ENCODE measurements at places on chromosomes 12 and 14.

DNA sequence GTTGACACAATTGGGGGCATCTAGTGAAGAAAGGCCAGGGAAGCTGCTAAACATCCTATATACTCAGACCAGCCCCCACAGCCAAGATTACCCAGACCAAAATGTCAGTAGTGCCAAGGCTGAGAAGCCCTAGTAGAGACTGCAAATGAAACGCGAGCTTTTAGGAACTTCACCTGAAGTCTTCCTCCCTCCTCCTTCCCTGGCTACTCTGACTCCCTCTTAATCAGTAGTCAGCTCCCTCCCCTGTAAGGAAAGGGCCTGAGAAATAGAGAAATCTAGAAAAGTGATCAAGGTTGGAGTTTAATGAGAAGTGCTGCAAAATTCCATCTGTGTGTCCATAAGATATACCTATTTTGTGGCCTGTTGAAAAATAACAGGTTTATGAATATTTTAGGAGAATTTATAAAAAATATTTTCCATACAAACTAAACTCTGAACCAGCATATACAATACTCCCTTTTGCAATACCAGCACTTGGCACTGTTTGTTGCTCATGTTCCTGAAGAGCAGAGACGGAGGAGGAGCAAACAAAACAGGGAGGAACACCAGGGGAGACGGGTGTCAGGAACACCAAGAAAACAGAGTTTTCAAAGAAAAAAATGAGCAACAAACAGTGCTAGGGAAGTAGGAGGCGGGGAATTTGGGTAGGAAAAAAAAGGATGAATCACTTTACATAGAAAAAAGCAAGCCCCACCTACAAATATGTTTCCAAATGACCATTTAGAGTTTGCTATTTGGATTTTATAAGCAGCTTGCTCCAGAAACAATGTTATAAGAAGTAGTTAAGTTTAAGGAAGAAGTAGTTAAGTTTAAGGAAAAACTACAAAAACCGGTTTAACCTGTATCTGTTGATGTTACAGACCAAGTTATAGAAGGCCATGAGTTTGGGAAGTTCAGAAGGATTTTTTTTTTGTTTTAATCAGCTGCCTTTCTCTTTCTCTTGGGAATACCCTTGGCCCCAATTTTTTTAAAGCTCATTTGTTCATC lies 282.1 kb upstream of the GRIP1 start:
- peak; percentile 2 for DNase-seq

- no peak for DNase-seq
Observed at GRCh38 chr12:64525461-64526160, 73.7 kb downstream of the TBK1 start.

- DNase-seq, result peak; percentile 86
Observed at GRCh38 chr14:93994919-93995682, 2.0 kb upstream of the CCDC197 start.

DNA sequence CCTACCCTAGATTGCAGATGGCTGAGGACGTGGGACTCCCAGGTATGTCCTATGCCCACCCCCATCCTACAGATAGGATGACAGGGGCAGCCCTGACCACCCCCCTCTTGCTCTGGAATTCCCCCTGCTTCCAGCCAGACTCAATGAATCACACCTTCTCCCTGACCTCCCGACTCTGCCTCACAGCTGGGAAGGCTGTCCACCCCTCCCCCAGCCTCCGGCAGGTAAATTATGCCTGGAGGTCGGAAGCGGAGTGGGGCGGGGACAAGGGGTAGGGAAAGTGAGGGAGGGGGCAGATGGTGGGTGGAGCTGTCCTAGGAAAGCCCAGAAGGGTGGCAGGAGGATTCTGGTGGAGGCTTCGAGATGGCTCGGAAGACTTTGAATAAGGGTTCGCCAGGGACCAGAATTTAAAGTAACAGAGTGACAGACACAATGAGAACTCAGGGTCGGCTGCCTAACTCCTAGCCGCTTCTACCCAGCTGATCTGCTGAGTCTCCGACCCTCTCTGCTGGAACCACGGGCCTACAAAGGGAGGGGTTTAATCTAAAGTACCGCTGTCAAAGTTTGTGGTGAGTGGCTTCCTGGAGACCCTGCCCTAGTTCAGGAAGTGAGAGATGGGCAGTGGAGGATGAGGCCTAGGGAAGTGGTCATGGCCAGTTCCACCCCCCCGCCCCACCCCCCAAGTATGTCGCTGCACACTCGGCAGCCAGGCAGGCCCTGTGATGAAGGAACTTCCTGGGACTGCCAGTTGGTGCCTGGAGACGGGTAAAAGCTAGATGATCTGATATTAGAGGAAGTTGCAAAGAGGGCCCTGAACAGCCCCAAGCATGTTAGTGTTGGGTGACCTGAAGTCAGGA lies 4.2 kb downstream of the PLEKHG3 start:
- peak; percentile 9 for DNase-seq

- peak; percentile 61 for DNase-seq
Observed at GRCh38 chr12:27505761-27506160, 18.2 kb upstream of the PPFIBP1 start.

DNA sequence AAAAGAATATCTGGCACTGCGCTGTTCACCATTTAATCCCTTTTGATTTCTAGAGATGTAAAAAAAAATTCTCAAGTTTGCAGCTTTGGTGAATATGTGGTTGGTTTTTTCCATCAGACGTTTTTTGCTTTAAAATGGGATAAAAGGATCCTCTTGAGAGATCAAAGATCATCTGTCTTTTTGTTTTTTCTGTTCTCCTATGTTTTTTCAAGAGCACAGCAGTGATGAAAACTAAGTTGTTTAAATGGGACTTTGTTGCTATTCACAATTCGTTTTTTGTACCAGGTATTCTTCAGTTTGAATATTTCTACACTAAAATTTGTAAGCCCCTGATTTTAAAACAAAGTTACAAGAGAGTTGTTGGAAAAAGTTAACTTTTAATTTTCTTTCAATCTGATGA lies 29.7 kb upstream of the REP15 start:
- no peak for DNase-seq

DNA sequence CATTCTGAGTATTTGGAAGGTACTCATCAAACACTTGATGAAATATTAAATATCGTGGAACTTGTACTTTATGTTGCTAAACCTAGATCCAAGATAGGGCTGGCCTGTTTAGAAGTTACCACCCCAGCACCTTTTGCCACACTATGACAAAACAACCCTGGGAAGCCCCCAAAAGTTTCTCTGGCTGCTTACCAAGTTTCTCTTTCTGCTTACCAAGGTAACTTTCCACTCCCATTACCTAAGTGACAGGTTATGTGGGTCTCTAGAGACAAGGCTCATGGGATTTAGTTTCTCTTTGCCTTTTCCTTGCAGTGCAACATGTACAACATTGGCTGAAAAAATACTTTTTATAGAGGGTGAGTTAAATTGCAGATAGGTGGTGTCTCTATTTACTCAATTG lies 28.9 kb upstream of the PPM1A start:
- no peak for DNase-seq

GRCh38 chr12:4210183-4210582 lies 63.4 kb upstream of the CCND2 start:
- DNase-seq, result no peak

- DNase-seq, result no peak
Observed at GRCh38 chr14:72686101-72686500, 207.8 kb downstream of the DPF3 start.

DNA sequence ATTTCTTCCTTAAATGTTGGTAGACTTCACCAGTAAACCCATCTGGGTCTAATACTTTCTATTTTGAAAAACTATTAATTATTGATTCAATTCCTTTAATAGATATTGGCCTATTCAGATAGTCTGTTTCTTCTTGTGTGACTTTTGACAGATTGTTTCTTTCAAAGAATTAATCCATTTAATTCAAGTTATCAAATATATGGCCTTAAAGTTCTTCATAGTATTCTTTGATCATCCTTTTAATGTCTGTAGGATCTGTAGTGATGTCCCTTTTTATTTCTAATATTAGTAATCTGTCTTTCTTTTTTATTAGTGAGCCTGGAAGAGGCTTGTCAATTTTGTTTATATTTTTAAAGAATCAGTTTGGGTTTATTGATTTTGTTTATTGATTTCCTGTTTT lies 190.0 kb downstream of the SLC38A4 start:
- DNase-seq, result no peak

- no peak for DNase-seq
Observed at GRCh38 chr12:95553197-95553943, 2.1 kb upstream of the USP44 start.

DNA sequence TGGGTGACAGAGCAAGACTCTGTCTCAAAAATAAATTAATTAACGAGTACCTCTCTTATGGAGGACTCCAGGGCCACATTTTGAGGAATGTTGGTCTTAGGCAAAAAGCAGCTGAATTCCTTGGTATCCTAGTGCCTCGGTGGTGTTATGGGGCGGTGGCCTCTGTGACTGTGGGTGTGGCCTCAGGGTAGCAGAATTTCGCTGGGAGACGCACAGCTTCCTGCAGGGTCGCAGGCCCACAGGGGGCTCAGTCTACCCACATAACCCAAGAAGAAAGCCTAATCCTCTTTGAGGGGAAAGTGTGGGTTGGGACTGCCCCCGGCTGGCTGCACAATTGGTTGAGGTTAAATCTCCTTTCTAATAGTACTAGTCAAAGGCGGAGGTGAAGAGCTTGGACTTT lies 11.2 kb upstream of the SERPINA4 start:
- DNase-seq, result no peak

DNA sequence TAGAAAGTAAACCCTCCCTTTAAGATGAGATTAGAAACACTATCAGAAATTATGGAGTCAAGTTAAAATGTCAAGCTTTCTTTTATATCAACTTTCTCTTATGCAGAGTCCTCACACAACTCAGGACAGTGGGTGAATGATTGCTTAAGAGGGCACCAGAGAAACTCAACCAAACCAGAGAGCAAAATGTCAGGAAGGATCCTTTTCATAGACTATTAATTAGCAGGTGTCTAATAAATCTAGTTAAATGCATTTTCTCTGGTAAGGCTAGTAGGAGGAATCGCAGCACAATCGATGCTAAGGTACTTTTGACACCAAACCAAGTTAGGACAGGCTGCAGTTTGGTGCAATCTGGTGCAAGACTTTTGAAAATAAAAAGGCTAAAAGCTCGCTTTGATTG lies 614.7 kb upstream of the FOXG1 start:
- no peak for DNase-seq

GRCh38 chr12:116474331-116474730 lies 84.8 kb upstream of the MAP1LC3B2 start:
- peak; percentile 28 for DNase-seq

DNA sequence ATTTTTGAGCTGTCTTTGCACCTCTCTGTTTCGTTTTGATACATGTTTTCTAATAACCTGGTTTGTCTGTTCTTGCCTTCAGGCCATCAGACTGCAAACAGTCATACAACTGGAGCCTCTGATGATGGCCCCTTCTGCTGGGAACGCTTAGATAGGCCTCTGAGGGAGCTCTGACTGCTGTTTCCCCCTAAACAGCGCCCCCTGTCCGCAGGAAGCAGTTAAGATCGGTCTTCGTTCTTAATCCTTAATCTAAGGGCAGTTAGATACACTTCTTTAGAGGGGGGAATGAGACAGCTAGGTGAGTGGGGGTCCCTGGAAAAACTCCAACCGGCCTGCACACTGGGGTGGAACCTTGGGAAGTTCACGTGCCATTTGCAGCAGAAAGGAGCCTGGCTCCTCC lies 1338.8 kb upstream of the SEL1L start:
- DNase-seq, result no peak

GRCh38 chr12:112107306-112108201 lies 1.0 kb downstream of the NAA25 start:
- DNase-seq, result no peak

- peak; percentile 75 for DNase-seq
Observed at GRCh38 chr14:99982537-99983250, 82.5 kb upstream of the EVL start.

DNA sequence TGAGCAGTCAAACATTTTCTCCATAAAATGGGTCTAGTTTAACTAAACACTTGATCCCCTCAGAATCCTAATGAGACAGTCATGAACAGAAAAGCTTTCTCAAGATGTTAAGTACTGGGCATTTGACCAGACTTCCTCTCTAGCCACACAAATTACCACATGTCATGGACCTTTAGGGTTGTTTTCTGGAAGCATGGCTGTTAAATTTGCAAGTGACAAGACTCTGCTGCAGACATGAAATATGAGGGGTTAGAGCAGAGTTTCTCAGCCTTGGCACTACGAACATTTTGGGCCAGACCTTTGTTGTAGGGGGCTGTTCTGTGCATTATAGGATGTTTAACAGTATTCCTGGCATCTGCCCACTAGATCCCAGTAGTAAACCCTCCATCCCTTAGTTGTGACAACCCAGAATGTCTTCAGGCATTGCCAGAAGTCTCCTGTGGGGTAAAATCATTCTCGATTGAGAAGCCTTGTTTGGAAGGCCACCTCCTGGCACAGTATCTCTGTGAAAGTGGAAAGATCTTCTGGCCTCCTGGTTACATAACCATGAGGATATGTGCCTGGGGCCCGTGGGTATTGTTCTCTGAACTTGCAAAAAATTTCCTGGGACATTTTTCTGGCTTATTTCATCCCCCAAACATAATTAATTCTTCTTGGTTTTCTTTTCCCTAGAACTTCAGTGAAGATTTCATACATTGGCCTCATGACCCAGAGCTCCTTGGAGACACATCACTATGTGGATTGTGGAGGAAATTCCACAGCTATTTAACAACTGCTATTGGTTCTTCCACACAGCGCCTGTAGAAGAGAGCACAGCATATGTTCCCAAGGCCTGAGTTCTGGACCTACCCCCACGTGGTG lies 4.3 kb downstream of the TMEM106C start:
- DNase-seq, result peak; percentile 68

GRCh38 chr12:34299802-34300193 lies 277.5 kb downstream of the ALG10 start:
- no peak for DNase-seq

DNA sequence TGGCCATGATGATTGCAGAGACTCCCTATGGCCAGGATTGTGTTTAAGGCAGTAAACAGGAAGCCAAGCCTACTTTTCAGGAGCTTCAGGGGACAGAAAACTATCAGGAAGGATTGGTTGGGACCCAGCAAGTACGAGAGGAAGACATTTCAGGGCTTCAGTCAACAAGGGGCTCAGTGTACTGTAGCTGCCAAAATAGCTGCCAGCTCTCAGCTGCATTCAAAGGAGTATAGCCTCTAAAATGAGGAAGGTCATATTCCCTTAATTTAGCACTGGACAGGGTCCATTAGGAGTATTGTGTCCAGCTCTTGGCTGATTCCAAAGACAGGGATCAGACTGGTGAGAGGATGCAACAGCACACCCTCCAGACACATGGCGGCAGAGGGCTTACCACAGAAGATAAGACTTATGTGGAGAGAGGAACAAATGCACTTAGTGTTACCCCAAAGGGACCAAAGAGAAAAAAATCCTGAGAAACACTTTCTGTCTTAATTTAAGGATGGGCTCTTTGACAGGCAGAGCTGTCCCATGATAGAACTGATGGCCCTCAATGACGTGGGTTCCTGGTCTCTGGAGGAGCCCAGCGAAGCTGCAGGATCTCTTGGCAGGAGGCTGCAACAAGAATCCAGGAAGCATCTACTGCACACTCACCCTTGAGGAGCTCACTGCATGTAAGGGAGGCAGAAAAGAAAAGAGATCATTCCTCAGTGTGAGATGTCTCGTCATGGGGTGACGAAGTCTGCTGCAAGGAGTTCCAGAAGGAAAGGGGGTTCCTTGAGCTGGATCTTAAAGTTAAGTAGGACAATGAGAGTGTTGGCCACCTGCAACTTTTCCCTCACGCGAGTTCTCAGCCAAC lies 14.8 kb downstream of the BDKRB1 start:
- DNase-seq, result peak; percentile 77

Measured in fibroblast of mammary gland (primary cell).